ENCODE measurements at places on chromosomes 3 and 15. TPM values are rescaled to one million over a fixed set of nuclear protein-coding genes. Genes with fewer than 3 reads are reported as not detected.

Gene TGM4
- polyA plus RNA-seq = not detected

Gene FOXL2
- polyA plus RNA-seq = not detected

Gene NME9
- not detected for polyA plus RNA-seq

Gene SQOR
- polyA plus RNA-seq = 110 TPM

Gene CHDH
- polyA plus RNA-seq = 0.03 TPM

Gene PP2D1
- not detected for polyA plus RNA-seq

Gene GOLGA6B
- polyA plus RNA-seq = not detected

Gene C3orf49
- not detected for polyA plus RNA-seq

Gene SEMA6D
- not detected for polyA plus RNA-seq

DNA sequence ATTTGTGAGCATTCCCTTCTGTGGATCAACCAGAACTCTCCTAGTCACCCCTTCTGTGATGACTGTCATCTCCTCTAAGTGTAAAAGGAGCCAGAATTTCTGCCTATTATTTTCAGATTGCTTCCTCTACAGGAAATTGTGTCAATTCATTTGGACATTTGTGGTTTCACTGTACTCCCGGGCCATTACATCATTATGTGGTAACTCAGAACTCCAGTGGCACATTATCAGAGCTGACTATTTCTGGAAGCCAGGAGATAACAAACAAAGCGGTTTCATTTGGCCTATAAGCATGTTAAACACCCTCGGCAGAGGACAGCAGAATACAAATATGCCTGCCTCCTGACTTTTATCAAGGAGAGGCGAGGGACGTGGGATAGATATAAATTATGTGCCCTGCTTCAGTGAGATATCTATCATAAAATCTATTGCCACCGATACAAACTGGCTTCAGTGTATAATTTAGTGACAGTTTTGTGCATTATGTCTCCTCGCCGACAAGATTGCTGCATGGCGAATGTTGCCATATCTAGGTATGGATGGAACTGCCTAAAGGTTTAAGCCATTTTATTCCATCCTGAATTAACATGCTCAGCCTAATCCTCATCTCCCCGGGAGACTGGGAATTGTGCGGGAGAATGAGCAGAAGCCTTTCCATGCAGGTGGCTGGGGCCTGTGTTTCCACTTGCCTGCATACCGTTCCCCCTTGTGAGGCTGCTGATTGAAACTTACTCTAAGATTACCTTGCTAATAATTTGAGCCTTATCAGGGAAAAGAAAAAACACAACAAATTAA lies 193.4 kb upstream of the SEMA6D start:
- DNase-seq = no peak

DNA sequence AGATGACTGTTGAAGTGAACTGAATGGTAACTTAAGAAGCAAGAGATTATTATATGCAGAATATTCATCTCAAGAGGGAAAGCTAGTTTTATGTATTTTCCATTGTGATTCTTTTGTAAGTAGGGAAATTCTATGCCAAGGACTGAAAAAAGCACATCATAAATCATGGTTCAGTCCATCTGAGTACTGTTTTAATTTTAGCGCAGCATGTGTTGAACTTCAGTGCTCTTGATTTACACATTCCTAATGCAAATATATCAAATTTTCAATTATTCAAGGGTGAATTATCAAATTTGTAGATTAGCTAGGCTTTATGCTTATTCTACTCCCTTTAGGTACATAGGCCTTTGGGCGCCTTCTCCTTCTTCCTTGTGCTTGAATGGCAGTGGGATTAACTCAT lies 50.3 kb upstream of the TCF12 start:
- no peak for DNase-seq

GRCh38 chr15:66760097-66760967 lies 58.3 kb downstream of the SMAD6 start:
- DNase-seq = no peak

DNA sequence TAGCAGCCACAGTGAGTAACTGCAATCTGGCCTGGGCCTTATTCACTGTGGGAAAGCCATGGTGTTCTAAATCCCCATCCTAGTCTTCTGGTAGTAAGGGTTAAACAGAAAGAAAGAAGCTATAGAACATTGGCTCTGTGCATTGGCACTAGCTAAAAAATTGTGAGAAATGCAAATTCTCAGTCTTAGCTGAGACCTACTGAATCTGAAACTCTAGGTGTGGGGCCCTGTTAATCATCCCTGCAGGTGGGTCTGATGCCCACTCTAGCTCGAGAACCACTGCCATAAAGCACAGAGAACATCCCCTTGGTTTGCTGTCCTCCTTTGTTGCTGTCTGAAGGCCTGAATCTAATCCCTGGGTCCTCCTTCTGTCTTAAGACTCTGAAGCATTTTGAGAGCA lies 59.3 kb downstream of the MEIS2 start:
- DNase-seq = no peak

DNA sequence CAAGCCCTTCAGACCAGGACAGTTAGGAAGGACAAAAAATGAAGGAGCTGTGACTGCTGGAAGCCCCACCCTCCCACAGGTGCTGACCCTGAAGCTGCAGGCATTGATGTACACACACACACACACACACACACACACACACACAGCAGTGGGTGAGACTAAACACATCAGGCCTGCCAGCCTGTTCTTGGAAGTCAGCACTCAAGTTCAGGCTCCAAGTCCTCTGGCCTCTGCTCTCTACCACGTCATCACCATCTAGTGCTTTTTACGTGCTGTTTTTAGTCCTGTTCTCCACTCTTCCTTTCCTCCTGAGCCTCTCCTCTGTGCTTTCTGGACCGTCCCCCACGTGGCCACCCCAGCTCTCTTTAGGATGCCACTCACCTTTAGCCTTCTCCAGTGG lies 5.4 kb upstream of the KBTBD12 start:
- no peak for DNase-seq

- no peak for DNase-seq
These were observed 68.0 kb upstream of the IQSEC1 start for GRCh38 chr3:13141183-13141582.

DNA sequence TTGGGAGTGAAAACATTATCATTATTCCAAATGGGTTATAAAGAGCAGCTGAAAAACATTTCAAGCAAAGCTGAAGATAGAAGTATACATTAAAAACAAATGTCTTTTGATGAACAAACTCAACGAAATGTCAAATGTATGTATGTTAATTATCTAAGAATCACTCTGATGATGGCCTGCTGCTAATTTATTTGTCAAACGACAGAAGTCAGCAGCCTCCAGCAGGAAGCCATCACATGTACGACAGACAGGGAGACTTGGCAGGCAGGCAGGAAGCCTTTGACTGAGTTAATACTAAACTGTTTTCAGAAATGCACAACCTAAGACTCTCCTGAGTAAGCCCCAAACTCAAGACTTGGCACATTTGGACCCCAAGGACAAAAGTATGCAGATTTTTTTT lies 491.1 kb downstream of the ZNF385D start:
- no peak for DNase-seq

DNA sequence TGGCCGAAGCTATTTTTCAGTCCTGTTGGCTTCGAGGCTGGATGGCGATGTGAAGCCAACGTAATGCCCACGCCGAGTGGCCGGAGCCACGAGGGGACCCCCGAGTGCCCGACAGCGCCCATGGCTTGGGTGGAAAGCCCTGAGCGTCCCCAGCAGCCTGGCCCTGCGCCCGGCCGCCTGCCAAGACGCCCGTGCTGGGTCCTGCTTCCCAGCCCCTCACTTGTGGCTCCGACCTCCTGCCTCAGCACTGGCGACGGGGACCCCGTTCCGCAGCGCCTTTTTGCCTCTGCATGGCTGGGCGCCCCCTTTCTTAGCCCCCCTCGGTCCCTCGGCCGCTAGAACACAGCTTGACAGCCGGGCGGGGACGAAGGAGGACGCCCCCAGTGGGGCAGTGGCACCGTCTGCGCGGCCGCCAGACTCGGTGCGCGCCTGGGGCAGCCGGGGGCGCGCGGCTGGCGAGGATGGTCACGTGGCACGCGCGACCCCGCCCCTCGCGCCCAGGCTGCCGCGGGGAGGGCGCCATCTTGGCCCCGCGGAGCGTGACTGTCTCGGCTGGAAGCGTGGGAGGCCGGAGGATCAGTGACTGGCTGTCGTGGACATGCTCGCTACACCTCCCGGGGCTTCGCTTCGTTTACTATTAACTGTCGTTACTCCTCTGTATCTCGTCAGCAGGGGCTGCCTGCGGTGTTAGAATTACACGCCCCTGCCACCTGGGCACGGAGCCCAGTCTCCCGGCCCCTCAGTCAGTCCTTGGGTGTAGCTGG lies 626 bp upstream of the GPR176 start:
- DNase-seq = peak; percentile 82

GRCh38 chr15:57920911-57921310 lies 144.6 kb downstream of the ALDH1A2 start:
- no peak for DNase-seq

DNA sequence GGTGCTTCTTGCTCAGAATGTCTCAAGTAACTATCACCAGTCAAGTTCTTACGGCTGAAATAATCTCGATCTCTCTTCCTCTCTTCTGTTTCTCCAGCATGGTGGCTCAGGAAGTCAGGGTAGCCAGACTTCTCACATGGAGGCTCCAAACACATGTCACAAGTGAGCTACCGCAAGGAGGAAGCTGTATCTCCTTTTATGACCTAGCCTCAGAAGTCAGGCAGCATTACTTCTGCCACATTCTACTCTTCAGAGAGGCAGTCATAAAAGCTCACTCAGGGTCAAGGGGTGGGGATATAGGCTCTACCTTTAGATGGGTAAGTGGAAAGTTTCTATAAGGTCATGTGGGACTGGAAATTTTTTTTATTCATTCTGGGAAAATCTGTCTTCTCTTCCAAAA lies 86.6 kb upstream of the NEO1 start:
- no peak for DNase-seq

DNA sequence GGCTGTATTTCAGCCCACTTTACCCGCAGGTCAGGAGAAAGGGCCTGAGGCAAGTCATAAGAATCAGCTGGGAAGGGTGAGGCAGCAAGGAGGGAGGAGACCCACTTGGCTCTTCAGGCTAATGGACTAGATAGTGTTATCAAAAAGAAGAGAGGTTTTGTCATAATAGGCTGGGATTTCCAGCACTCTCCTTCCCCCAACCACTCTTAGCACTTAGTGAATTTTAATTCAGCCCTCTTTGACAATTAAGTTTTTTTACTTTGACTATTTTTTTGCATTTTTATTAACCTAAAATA lies 771 bp downstream of the MPI start:
- DNase-seq = no peak

- DNase-seq = no peak
These were observed 68.9 kb downstream of the GHSR start for GRCh38 chr3:172379372-172379771.

GRCh38 chr15:55334371-55334770 lies 15.3 kb downstream of the PIGB start:
- DNase-seq = no peak

GRCh38 chr3:126201168-126201567 lies 20.8 kb upstream of the ALDH1L1 start:
- no peak for DNase-seq

- DNase-seq = no peak
These were observed 25.0 kb upstream of the LIPC start for GRCh38 chr15:58406811-58407210.

DNA sequence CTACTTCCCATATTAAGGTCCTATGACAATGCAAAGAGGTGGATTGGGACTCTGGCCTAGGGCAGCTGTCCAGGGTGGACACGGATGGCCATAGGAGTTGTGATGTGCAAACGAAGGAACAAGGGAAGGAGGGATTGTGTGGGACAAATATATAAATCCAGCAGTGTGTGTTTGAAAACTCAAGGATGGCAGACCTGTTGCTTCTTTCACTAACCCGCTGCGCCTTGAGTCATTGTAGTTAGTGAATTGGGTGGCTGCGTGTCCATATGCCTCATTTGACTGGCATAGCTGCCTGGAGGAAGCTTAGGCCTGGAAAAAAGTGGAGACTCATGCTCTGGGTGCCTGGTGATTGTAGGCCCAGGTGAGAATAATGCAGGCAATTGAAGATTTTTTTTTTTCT lies 334.7 kb downstream of the THSD4 start:
- DNase-seq = no peak

DNA sequence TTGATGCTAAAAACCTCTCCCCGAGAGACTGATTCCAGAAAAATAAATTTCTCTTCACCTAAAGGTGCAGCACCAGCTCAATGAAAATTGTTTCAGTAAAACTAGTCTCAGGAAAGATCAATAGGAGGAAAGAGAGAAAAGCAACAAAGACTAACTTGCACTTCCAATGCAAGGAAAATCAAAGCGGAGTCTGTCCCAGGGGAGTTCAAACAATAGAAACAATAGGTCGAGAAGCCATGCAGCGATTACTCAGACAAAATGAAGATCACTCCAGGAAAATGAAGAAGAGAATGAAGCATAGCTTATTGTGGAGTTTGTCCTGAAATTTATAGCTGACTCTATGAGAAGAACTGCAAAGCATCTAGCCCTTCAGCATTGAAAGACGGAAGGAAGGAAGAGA lies 105.1 kb upstream of the FRMD4B start:
- DNase-seq = no peak

DNA sequence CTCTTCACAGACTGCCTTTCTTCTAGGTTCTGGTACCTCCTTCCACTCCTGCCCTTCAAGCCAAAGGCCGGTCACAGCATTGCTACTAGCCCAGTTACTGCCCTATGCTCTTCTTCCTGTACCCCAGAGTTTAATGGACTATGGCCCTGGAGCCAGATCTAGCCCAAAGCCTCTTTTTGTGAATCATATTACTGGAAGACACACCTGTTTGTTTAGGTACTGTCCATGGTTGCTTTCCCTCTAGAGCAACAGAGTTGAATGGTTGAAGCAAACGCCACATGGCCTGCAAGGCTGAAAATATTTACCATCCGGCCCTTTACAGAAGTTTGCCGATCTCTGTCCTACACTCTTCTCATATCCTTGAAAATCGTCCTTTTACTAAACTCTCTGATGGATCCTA lies 47.0 kb downstream of the PDZRN3 start:
- DNase-seq = no peak

- no peak for DNase-seq
These were observed 150.7 kb downstream of the FNDC3B start for GRCh38 chr3:172189987-172190603.

DNA sequence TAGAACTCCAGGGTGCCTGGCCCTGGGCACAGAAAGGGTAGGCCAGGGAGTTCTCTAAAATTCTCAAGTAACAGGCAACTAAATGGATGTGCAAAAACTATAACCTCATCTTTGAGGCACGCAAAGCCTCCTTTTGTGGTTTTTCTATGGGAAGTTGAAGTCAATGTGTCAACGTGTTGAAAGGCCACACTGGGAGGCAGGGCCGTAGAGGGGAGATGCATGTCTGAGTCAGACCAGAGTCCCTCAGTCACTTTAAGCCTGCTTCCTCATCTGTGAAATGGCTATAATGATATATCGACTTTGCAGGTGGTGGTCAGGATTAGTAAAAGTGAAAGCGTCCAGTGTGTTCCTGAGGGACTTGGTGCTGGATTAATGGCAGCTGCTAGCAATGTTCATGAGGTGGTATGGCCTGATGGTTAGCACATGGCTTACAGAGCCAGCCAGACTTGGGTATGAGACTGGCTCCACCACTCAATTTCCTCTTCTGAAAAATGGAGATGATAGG lies 17.0 kb downstream of the TGM5 start:
- DNase-seq = no peak

- DNase-seq = no peak
These were observed 164.8 kb downstream of the GRM7 start for GRCh38 chr3:7025581-7026300.

GRCh38 chr3:45665101-45665572 lies 24.1 kb upstream of the SACM1L start:
- peak; percentile 12 for DNase-seq

Measured in naive B cell (primary cell).